OCI-M1 (cell line): ENCODE measurements at places on chromosomes 3 and 15.

DNA sequence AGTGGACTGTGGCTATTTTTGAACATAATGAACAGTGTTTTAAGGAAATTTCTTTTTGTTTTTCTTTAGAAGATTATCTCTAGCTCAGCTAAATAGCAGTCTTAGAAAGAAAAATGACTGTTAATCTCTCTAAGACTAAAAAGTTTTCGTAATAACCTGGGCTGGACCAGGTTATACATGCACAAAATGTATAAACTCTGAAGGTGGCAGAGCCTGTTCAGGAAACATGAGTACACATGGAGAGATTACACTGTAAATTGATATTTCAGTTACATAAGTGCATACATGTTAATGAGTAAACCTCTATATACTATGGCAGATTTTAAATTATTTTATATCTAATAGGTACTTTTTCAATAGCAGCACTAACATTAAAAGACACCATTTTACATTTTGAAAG is 258.2 kb upstream of the CFAP20DC start:
- no peak for DNase-seq

DNA sequence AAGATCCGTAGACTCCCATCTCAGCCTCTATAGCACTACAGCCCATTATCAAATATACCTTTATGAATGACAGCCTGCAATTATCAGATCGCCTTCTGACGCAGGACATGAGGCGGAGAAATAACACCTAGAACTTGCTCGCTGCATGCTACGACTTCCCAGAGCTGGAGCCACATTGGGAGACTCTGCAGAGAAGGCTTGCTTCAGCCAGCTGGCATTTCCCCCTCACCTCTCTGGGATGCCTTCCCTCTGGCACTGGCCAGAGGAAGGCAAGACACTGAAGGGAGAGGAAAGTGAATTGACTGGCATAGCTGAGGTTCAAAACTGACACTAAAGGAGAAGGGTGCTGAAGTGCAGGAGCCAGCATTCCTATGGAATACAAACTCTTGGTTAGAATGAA is 131.7 kb downstream of the GABRB3 start:
- no peak for DNase-seq

DNA sequence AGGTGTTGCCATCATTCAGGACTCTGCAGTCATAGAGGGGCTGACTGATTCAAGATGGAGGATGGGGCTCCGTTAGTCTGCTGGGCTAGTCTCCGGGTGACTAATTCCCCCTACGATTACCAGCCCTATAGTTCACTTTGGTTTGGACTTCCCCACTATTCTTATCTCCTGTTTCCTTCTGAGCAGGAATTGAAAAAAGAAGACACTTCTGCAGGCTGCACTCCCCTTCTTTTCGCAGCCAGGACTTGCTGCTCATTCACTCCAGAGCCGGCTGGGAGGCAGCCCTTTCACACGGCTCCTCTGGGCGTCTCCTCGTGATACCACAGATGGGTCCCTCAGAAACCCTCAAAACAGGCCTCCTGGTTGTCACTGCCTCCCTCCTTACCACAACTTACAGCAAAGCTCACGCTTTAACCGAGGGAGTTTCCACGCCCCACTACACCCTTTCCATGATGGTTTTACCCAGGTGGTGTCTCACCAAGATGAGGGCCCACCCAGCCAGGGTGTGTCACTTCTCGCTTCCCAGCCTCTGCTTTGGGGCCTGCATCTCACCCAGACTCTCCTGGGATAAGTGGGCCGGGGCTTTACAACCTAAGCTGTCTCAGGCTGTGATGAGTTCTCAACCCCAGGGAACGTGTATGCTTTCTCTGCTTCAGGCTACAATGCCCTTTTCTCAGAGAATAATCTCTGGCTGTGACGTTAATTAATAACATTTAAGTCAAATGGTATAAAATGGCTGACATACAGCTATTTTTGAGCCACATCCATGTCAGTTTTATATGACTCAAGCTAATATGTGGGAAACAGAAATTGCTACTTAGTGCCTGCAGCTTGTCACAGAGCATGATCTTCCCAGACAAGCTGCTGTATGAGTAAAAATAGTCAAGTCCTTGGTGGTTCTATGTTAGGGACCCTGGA is 11.9 kb downstream of the CX3CR1 start:
- peak; percentile 54 for DNase-seq

DNA sequence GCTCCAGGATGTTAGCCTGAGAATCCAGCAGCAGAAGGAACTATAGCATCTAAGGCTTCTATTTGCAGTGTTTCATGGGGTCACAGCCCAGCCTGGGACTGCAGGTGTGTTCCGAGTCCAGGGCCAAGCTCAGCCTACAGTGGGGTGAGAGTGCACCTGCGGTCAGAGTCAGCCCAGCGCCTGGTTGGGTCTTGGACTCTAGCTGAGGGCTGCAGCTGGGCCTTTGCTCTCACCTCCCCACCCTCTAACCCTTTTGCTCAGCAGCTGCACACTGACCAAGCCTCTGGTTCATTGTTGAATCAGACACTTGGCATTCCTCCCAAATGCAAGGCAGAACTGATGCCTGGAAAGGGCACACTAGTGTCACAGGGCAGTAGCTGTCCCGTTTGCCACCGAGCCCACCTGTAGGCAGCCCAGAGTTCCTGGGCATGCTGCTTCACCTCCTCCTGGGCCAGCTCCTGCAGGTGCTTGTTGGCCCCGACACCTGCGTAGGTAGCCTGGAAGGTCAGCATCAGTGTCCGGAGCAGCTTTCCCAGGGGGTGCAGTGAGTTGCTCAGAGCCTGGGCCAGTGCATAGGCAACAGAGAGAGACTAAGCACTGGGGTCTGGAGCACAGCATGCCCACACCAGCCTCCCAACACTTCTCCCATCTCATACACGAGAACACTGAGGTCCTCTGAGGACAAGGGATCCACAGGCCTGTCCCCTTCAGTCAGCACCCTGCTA is 17.5 kb downstream of the ALS2CL start:
- DNase-seq = no peak

DNA sequence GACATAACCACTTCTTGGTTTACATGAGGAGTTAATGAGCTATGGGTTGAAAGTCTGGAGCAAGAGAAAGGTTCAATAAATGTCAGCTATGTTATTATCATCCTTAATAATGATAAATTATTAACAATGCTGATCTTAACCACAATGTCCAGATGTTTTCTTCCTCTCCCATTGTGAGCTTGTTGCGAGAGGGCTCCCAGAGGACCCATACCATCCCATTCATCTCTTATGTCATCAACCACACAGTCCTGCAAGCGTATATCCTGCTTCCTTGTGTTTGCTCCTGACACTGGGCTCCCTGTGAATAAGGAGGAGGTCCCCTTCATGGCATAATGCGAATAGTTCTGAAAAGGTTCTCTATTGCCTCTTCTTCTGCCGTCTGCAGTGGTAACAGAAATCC is 266.8 kb downstream of the TLE3 start:
- DNase-seq = no peak

DNA sequence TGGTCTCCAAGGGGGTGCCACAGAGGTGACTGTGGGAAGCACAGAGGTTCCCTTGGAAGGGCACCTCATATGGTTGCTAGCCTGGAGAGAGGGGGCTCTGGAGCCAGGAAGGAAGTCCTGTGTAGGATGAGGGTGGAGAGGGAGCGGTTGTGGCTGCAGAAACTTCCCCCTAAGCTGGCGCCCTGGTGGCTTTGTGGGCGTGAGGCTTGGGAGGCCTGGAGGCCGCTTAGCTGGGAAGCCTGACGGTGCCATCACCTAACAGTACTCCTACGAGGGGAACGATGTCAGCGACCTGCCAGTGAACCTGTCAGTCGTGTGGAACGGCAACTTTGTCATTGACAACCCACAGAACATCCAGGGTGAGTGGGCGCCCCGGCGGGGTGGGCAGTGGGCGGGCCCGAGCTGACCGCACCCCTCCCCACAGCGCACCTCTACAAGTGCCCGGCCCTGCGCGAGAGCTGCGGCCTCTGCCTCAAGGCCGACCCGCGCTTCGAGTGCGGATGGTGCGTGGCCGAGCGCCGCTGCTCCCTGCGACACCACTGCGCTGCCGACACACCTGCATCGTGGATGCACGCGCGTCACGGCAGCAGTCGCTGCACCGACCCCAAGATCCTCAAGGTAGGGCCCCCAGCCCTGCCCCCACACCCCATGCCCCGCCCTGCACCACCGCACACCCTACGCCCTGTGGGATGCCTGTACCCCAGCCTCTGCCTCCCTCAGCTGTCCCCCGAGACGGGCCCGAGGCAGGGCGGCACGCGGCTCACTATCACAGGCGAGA is 31.0 kb downstream of the PLXNA1 start:
- DNase-seq = no peak

- no peak for DNase-seq
Observed at GRCh38 chr3:172582712-172583111, 59.5 kb upstream of the TNFSF10 start.

DNA sequence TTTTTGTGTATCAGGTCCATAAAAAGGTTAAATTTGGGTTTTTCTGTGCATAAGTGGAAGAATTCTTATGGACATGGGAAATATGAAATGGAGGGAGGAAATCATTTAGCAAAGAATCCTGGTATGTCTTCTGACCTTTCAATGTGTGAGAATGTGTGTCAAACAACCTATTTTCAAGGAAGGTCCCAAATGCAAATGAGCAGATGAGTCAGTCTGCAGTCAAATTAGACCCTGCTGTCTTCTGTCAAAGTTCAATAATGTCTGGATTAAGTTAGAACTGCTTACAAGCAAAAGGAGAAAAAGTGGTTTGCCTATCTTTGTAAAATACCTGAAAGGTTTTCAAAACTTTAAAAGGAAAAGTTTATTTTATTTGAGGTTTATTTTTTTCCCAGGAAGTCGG is 15.3 kb downstream of the FBN1 start:
- no peak for DNase-seq

DNA sequence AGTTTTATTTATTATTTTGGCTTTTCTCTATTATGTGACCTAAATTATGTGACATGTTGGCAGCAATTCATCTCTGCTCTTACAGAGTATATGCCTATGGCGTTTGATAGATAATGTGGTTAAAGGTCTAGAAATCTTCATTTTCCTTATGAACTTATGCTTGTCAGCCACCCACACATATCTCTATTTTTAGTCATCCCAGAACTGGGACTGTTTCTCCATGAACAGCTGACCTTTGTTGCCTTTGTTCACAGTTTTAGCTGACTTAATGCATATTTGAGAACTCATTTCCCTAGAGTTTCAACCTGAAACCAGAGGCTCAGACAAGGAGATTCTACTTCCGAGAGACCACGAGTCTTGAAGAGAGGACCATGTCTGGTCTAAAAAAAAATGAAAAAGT is 176.5 kb downstream of the RAP2B start:
- DNase-seq = no peak
